ENCODE measurements at places on chromosomes 13 and 19. TPM values are rescaled to one million over a fixed set of nuclear protein-coding genes. Genes with fewer than 3 reads are reported as not detected.

The ADAMTSL5 gene
- total RNA-seq = 1.6 TPM

The KLK3 gene
- not detected for total RNA-seq

The SPRED3 gene
- 1.6 TPM for total RNA-seq

The CNOT3 gene
- total RNA-seq = 58.3 TPM

The ALOX5AP gene
- 21.3 TPM for total RNA-seq

The PSG6 gene
- not detected for total RNA-seq

The C19orf67 gene
- not detected for total RNA-seq

The PNMA8B gene
- total RNA-seq = 0.52 TPM

The AKT2 gene
- total RNA-seq = 159 TPM

The EBI3 gene
- total RNA-seq = 11.8 TPM

The PROZ gene
- not detected for total RNA-seq

The KIR2DL1 gene
- total RNA-seq = not detected

The ZNF850 gene
- 11.2 TPM for total RNA-seq

GRCh38 chr19:11041966-11042627 is 47.2 kb upstream of the LDLR start:
- H3K36me3 ChIP-seq = peaks cover 25% of the 10 kb centered on the region
- H3K4me3 ChIP-seq = no peak overlapping the region
- no peaks in the 10 kb centered on the region for H3K27me3 ChIP-seq

GRCh38 chr19:45492137-45492626 is 4.7 kb downstream of the RTN2 start:
- no peak overlapping the region for H3K27ac ChIP-seq
- no peak for DNase-seq
- peak overlapping the region; percentile 17 for H3K4me3 ChIP-seq
- H3K4me1 ChIP-seq = peaks cover 15% of the 10 kb centered on the region
- no peaks in the 10 kb centered on the region for H3K36me3 ChIP-seq

GRCh38 chr19:5605362-5605761 is 17.2 kb downstream of the SAFB2 start:
- H3K4me1 ChIP-seq = peaks cover 12% of the 10 kb centered on the region
- H3K27ac ChIP-seq = no peak overlapping the region
- H3K4me3 ChIP-seq = no peak overlapping the region
- no peaks in the 10 kb centered on the region for H3K27me3 ChIP-seq

- peaks cover 19% of the 10 kb centered on the region for H3K4me1 ChIP-seq
- H3K36me3 ChIP-seq = no peaks in the 10 kb centered on the region
- no peak overlapping the region for H3K27ac ChIP-seq
- H3K4me3 ChIP-seq = peak overlapping the region; percentile 54
- H3K27me3 ChIP-seq = no peaks in the 10 kb centered on the region
- DNase-seq = peak; percentile 31
Observed at GRCh38 chr19:6087074-6087571, 23.2 kb downstream of the RFX2 start.

- peak; percentile 21 for DNase-seq
- H3K4me3 ChIP-seq = no peak overlapping the region
- peaks cover 75% of the 10 kb centered on the region for H3K4me1 ChIP-seq
- H3K36me3 ChIP-seq = peaks cover 5% of the 10 kb centered on the region
- no peaks in the 10 kb centered on the region for H3K27me3 ChIP-seq
Observed at GRCh38 chr19:19600793-19601330, 17.6 kb downstream of the PBX4 start.

DNA sequence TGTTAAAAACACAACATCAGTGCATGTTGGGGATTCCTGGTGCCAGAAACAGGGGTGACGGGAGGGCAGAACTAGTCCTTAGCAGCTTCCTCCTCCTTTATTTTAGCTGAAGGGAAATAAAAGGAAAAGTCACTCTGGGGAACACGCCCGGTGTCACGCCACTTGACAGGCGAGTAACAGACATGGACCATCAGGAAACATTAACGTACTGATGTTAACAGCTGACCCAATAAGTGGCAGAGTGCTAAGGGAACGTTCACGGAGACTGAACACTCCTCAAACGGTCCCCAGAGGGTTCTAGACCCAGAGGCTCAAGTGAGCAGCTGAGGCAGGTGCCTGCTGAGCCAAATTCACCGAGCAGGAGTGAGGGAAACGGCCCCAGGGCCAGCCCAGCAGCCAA is 13.9 kb upstream of the EIF3G start:
- H3K36me3 ChIP-seq = peaks cover 27% of the 10 kb centered on the region
- no peaks in the 10 kb centered on the region for H3K27me3 ChIP-seq
- no peaks in the 10 kb centered on the region for H3K4me1 ChIP-seq

- peaks cover 87% of the 10 kb centered on the region for H3K4me1 ChIP-seq
- H3K36me3 ChIP-seq = peaks cover 13% of the 10 kb centered on the region
- H3K27ac ChIP-seq = peak overlapping the region; percentile 98
- no peak for DNase-seq
- no peaks in the 10 kb centered on the region for H3K27me3 ChIP-seq
Observed at GRCh38 chr13:24276861-24277260, 32.5 kb upstream of the C1QTNF9 start.

DNA sequence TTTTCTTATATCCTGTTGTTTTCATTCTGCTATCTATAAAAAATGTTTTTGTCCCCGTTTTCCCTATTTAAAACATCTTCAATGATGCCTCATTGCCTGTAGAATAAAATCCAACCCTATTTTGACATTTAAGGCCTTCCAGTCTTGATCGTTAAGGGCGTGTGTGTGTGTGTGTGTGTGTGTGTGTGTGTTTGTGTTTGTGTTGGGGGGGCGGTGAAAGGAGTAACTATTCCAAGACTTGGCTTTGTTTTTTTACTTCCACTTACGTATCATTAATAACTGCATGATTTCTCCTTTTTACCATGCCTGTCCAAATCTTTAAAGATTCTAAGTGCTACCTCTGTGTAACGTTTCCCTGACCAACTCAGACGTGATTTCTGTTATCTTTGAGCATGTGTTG is 784 bp downstream of the PIBF1 start:
- H3K36me3 ChIP-seq = peaks cover 38% of the 10 kb centered on the region
- no peaks in the 10 kb centered on the region for H3K27me3 ChIP-seq
- peak overlapping the region; percentile 99 for H3K4me3 ChIP-seq
- peaks cover 48% of the 10 kb centered on the region for H3K4me1 ChIP-seq
- H3K27ac ChIP-seq = peak overlapping the region; percentile 99

DNA sequence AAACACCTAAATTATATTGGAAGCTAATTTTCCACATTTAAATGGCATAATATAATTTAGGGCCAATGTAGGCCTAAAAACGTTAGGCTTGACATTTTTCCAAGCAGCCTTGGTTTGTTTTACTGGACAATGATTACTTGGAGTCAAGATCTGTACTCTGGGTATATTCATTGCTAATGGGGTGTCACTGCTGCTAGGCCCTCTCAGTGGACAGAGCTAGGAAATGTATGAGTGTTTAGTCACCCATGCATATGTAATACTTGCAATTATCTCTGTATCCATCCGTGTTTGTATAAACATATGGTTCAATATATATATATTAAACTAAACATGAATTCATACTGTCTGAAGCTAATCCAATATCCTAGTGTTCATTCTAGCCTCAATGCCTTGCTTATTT is 598.1 kb downstream of the DCT start:
- H3K4me3 ChIP-seq = no peak overlapping the region
- DNase-seq = no peak
- no peaks in the 10 kb centered on the region for H3K27me3 ChIP-seq
- H3K36me3 ChIP-seq = no peaks in the 10 kb centered on the region
- no peak overlapping the region for H3K27ac ChIP-seq
- H3K4me1 ChIP-seq = no peaks in the 10 kb centered on the region

DNA sequence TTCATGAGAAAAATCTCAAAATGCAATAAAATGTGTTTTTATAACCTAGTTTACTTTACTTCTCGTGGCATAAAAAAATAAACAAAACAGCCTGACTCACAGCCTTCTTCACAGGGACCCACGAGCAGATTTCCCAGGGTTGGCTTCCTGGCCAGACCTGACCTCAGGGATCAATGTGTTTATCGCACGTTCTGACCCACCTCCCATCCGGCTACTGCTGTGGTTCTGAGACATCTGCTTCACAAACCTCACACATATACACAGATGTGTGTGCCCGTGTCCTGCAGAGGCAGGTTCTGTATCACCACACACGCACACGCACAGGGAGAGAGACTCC is 118.3 kb downstream of the COL4A2 start:
- H3K36me3 ChIP-seq = no peaks in the 10 kb centered on the region
- DNase-seq = no peak
- H3K27me3 ChIP-seq = peaks cover 72% of the 10 kb centered on the region
- H3K4me3 ChIP-seq = no peak overlapping the region
- no peak overlapping the region for H3K27ac ChIP-seq

DNA sequence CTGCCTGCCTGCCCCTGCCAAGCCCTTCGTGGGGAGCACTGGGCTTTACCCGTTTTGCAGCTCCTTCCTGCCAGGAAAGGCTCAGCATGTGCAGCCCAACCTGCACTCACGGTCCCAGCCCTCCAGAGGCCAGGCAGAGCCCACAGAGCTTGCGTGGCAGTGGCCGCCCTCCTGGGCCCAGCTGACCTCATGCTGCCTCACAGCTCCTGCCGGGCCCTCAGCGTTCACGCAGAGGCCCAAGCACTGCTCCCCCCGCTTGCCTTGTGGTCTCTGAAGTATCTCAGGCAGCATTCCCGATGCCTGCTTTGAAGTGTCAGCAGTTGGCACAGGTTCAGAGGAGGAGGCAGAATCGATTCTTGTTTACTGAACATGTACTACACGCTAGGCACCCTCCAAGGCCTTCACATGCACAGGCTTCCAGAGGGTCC is 32.5 kb downstream of the CAPN12 start:
- no peak overlapping the region for H3K4me3 ChIP-seq
- H3K27ac ChIP-seq = no peak overlapping the region
- no peaks in the 10 kb centered on the region for H3K27me3 ChIP-seq
- peaks cover 6% of the 10 kb centered on the region for H3K36me3 ChIP-seq
- no peaks in the 10 kb centered on the region for H3K4me1 ChIP-seq
- no peak for DNase-seq

- H3K36me3 ChIP-seq = no peaks in the 10 kb centered on the region
- DNase-seq = no peak
- H3K27ac ChIP-seq = no peak overlapping the region
Observed at GRCh38 chr13:95470574-95471366, 81.8 kb upstream of the CLDN10 start.

DNA sequence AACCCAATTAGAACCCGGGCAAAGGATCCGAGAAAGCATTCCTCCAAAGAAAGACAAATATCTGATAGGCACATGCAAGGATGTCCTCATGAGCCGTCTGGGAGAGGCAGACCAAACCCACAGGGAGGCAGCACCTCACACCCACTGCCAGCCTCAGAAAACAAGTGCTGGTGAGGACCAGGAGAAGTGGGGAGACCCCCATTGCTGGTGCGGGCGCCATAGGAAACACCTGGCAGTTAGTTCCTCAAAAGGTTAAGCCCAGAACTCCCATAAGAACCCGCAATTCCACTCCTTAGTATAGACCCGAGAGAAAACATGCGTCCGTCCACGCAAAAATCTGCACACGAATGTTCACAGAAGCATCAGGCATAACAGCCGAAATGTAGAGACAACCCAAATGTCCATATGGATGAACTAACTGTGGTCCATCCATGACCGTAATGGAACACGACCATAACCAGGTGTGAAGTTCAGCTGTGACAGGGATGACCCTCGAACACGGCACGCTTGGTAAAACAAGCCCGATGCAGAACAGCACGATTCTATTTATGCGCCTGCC is 7.9 kb downstream of the ZNF787 start:
- H3K27ac ChIP-seq = no peak overlapping the region
- no peaks in the 10 kb centered on the region for H3K27me3 ChIP-seq
- no peak for DNase-seq
- H3K4me3 ChIP-seq = no peak overlapping the region
- peaks cover 55% of the 10 kb centered on the region for H3K4me1 ChIP-seq

DNA sequence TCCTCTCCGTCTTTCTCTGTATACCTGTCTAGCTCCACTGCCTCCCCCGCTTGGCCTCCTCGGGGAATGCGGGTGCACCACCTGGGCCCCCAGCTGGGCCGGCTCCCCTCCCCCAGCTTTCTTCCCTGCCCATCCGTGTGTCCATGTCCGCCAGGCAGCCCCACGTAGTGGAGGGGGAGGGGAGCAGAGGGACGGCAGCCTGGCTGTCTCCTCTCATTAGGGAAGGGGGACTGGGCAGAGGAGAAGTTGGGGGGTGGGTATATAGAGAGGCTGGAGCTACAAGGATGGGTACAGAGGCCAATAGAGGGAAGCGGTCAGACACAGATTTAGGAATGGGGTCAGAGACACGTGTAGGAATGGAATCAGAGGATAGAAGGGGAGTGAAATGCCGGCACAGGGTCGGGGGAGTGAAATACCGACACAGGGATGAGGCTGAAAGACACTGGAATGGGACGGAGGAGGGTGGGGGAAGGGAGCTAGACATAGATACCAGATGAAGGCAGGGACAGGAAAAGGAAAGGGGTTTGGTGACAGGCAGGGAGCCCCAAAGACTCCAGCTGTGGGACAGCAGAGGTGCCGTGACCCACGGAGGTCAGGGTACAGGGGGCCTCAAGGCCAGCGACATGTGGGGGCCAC is 2.8 kb downstream of the NECTIN2 start:
- no peak overlapping the region for H3K27ac ChIP-seq
- H3K27me3 ChIP-seq = peaks cover 18% of the 10 kb centered on the region
- H3K36me3 ChIP-seq = no peaks in the 10 kb centered on the region
- no peak overlapping the region for H3K4me3 ChIP-seq
- DNase-seq = no peak

DNA sequence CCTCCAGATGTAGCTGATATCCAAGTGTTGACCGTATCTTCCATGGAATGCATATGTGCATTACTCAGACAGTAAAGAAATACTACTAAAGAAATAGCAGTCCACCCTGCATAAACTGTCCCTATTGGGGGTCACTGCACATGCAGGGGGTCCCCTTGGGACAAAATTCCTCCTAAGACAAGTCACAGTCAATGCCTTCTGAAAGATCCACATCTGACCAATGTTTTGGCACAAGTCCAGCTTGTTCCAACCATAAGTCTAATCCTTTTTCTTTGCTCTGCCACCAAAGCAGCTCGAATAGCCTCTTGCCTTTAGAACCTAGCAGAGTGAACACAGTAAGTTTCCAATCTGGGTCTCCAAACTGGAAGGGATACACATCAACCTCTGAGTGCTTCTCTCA is 87.9 kb downstream of the DIAPH3 start:
- H3K27ac ChIP-seq = no peak overlapping the region
- no peaks in the 10 kb centered on the region for H3K4me1 ChIP-seq
- H3K27me3 ChIP-seq = peaks cover 13% of the 10 kb centered on the region
- DNase-seq = no peak

- peaks cover 23% of the 10 kb centered on the region for H3K36me3 ChIP-seq
- peaks cover 19% of the 10 kb centered on the region for H3K4me1 ChIP-seq
- no peak overlapping the region for H3K27ac ChIP-seq
- no peak for DNase-seq
Observed at GRCh38 chr13:95121516-95121915, 179.7 kb downstream of the ABCC4 start.
